ENCODE measurements at places on chromosomes 13 and 19.

GRCh38 chr13:37429976-37430375 is 168.6 kb downstream of the POSTN start:
- no peak for DNase-seq

DNA sequence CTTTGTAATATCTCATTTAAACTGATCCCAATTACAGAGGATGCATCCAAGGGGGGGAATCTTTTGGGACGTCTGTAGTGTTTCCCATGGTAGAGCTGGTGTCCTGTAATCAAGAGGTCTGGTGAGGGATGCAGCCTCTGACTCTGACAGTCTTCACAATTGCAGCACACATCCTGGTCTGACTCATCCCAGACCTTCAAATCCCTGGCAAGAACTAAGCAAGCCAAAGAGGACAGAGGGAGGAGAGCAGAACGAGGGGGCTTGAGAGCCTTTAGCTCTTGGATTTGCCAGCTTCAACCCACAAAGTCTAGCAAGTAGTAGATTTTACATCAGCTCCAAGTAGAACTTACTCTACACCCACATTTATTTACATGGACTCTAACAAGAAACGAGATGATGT is 17.3 kb upstream of the FCGBP start:
- no peak for DNase-seq

DNA sequence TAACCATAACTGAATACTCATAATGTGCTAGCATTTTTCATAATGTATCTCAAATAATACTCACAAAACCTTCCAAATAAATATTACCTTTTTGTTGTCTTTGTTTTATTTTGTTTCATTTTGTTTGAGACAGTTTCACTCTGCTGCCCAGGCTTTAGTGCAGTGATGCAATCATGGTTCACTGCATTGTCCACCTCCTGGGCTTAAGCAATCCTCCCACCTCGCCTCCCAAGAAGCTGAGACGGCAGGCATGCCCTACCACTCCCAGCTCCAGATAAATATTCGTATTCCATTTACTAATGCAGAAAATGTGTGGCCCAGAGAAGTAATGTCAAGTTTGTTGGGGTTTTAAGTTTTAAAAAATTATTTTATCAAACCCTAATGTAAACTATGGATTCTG is 739.1 kb downstream of the GPC5 start:
- DNase-seq: no peak

- DNase-seq: no peak
These were observed 193.1 kb downstream of the KCTD12 start for GRCh38 chr13:76693086-76693485.

DNA sequence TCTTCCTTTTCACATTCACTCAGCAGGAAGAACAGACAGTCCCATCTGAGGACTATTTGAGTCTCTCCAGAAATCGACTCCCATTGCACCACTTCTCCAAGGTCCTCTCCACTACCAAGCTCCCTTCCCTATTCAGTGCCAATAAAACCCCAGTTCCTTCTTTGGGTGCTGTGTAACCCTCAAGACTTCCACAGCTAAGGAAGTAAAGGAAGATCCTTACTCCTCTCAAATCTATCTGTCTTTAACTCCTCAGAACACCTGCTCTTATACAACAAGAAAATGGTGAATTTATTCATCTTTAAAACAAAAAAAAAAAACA is 29.2 kb upstream of the TM9SF2 start:
- DNase-seq: no peak

GRCh38 chr13:23652909-23653726 is 82.9 kb downstream of the TNFRSF19 start:
- no peak for DNase-seq

DNA sequence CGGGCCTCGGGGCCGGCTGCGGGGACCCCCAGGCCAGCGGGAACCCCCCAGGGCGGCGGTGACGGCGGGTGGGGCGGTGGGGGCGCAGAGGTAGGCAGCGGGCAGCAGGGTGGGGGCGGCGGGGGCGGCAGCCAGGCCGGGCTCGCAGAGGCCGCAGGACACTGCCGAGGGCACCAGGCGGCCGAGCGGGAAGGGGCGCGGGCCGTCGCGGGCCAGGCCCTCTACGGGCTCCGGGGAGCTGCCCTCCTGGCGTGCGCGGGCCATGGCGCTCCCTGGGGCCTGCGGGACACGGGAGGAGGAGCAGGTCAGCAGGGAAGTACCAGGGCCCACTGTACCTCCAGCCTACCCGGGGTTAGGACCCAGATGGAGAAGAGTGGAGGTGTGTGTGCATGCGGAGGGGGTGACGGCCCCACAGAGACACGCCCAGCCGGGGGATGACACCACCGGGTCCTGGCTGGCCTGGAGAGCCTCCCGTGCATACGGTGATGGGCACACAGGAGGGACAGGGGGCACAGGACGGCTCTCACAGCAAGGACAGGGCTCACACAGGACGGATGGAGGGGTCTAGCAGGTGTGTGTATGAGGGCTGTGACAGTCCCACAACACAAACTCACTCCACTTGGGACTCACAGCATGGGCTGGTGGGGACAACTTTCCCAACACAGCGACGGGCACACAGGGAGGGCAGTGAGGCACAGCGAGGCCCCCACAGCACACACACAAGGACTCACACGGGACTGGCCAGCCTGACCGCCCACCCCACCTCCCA is 2.6 kb downstream of the BBC3 start:
- DNase-seq: peak; percentile 36

DNA sequence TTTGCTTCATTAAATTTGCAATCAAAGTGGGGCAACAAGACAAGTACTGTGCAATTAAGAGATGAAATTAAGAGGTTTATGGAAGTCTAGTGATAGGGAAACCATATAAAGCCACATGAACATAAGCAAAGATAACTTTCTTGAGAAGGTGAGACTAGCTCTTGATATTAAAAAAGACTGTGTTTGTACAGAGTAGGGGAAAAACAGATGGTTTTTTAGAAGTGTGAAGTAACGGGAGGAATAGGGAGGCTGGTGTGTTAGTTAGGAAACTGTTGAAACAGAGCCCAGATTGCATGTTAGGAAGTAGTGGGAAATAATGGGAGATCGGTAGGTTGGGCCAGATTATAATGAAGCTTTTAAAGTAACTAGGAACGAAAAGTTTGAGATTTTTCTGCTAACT is 149.8 kb upstream of the FREM2 start:
- DNase-seq: no peak

DNA sequence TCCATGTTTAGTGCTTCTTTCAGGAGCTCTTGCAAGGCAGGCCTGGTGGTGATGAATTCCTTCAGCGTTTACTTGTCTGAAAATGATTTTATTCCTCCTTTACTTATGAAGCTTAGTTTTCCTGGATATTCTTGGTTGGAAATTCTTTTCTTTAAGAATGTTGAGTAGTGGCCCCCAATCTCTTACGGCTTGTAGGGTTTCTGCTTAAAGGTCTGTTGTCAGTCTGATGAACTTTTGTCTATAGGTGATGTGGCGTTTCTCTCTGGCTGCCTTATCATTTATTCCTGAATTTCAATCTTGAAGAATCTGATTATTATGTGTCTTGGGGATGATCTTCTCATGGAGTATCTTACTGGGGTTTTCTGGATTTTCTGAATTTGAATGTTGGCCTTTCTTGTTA is 26.0 kb downstream of the ZNF430 start:
- DNase-seq: no peak

DNA sequence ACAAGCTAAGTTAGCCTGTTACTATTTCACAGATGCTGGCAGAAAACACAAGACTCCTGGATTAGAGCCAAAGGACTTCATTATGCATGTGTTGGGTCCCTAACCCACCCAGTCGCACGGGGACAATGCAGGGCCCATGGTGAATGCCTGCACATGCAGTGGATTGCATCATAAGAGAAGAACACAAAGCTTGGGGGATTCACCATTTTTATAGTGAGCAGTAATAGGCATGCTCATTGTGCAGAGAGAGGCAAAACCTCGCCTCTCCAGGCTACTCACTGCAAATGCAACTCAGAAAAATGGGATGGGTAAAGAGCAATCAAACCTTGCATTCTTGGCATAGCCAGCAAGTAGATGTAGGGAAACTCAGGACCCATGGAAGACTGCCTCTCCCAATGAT is 115.8 kb downstream of the DIAPH3 start:
- DNase-seq: no peak

GRCh38 chr19:2803486-2804155 is 16.0 kb upstream of the ZNF554 start:
- no peak for DNase-seq

DNA sequence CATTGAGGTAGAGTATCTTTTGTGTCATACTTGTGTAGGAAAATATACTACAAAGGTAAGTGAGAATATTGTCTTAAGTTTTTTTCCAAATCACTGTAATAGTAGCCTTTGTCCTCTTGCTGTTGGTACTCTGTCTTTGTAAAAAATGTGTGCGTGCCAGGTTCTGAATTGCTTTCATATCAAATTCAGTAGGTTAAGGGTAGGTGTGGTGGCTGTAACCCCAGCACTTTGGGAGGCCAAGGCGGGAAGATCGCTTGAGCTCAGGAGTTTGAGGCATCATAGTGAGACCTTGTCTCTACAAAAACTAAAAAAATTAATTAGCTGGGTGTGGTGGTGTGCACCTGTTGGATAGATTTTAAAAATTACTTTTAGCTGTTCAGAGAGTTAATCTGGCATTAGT is 46.6 kb downstream of the GARRE1 start:
- no peak for DNase-seq

DNA sequence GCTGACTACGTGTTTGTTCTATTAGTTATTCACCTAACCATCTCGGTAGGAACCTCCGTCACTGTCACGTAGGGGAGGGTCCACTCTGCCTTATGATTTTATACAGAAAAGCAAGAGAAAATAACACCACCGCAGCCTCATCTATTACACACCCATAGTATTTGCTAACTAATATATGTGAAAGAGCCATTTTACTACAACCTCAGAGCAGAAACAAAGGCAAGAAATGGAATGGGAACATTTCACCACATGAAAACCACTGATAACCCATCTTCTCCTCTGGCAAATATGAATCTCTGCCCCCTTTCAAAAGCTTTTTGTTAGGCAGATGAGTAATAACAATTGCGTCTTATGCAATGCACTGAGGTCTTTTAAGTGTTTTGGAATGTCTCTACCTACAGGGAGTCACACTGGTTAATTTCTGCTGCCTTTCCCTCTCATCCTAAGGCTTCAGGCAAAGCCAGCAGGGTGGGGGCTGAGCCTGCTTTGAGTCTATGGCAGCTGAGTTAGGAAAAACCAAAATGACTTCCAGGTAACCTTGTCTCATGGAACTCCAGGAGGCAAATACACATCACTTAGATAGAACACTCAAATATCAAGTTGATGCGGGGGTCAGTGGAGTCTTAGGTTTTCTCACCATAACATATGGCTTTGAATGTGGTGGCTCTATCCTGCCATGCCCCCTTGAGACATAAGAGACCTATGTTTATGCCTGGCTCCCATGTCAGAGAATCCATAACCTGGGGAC is 15.0 kb downstream of the TSHZ3 start:
- DNase-seq: no peak

- no peak for DNase-seq
These were observed 15.1 kb downstream of the HPN start for GRCh38 chr19:35056513-35057063.

DNA sequence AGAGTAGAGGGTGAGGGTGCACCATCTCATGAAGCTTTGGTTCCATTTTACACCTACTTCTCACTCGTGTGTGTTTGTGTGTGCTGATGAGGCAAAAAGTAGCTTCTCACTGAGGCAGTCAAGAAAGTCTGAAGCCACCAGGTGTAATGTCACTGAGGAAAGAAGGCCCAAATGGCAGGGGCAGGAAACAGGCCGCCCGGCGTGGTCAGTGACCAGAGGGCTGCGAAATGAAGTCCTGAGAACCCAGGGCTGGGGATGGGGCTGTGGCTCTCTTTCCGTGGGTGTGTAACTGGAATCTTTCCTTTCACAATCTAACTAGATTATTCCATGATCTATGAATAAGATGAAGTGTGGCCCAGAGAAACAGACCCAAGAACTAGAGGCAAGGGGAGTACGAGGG is 25.5 kb upstream of the TFDP1 start:
- no peak for DNase-seq

DNA sequence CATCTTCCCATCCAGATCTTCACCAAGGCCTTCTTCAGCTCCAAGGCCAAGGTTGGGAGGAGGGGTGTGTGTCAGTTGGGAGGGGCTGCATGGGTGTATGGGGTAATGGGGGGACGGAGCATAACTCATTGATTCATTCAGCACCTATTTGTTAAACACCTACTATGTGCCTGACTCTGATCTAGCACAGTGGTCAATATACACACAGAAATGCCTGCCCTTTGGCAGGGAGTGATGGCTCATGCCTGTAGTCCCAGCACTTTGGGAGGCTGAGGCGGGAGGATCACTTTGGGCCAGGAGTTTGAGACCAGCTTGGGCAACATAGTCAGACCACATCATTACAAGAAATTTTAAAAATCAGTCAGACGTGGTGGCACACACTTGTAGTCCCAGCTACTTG is 19.2 kb upstream of the SPACA4 start:
- no peak for DNase-seq

GRCh38 chr19:11152318-11153062 is 3.1 kb downstream of the SPC24 start:
- DNase-seq: no peak

GRCh38 chr13:42781352-42781751 is at the start of gene FAM216B:
FAM216B (plus strand) TSS chr13:42781584; CDS start chr13:42784068, 2,484 bp downstream.
- no peak for DNase-seq

- DNase-seq: no peak
These were observed 86.7 kb upstream of the TPP2 start for GRCh38 chr13:102510072-102510471.

- DNase-seq: no peak
These were observed 49.1 kb upstream of the UBAC2 start for GRCh38 chr13:99151516-99151915.

DNA sequence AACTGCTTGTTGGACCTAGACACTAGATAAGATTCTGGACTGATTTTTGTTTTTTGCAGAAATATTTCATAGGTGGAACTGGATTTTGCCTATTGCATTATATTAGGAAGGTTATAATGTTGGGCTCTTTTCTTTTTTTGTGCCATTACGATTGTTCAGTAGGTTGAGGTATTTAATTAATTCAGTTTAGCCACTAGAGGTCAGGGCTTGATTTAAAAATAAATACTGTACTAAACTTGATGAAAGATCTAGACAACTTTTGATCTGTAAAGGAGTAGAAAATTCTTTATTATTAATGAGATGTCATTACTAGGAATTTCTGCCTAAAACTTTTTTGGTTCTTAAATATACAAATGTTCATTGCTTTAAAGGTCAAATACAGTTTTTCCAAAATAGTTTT is 15.2 kb upstream of the SUPT20H start:
- no peak for DNase-seq

DNA sequence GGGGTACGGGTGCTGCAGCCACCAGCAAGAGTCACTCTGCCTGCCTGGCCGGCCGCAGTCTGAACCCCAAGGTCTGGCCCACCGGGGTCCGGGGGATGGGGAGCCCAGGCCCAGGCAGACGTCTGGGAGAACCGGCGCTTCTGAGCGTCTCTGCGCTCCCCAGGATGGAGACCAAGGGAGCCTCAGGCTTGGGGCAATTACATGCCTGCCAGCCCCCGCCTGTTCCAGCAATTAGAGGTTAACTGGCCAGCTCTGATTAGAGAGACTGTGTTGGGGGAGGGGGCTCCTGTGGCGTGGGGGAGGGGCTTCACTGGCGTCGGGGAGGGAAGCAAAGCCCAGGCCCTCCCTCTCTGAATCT is 11.9 kb downstream of the MEIS3 start:
- no peak for DNase-seq

- DNase-seq: peak; percentile 44
These were observed 1.5 kb upstream of the FTL start for GRCh38 chr19:48963371-48964204.

Measured in T-helper 9 cell (primary cell).